Lower lobe of right lung (tissue), 2 donors: ENCODE measurements at places on chromosomes 4 and X. TPM values are rescaled to one million over a fixed set of nuclear protein-coding genes. Genes with fewer than 3 reads are reported as not detected.

Gene TCEAL5
- not detected for total RNA-seq

Gene TREX2
- 0.80 TPM for total RNA-seq

Gene UNC5C
- total RNA-seq = 5.1 TPM

GRCh38 chr4:136124251-136124745 lies 1408.0 kb downstream of the PCDH18 start:
- no peak for DNase-seq

DNA sequence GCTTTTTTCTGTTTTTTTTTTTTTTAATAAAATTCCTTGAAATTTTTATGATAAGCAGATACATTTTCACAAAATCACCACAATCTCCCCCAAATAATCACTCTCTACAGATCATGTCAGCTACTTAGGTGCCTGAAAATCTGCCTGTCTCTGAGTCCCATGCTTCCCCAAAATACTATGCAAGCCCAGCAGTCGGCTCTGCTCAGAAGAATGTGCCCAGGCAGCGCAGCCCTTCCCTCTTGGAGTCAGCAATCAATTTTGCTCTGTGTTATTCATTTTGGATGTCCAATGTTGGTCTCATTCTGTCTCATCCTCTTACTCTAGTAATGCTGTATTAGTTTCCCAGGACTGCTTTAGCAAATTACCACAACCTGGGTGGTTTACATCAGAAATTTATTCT lies 24.9 kb upstream of the C1QTNF7 start:
- DNase-seq = no peak

- DNase-seq = no peak
These were observed 150.5 kb upstream of the DDIT4L start for GRCh38 chr4:100340512-100341485.

GRCh38 chrX:20519146-20519545 lies 252.4 kb upstream of the RPS6KA3 start:
- DNase-seq = no peak

DNA sequence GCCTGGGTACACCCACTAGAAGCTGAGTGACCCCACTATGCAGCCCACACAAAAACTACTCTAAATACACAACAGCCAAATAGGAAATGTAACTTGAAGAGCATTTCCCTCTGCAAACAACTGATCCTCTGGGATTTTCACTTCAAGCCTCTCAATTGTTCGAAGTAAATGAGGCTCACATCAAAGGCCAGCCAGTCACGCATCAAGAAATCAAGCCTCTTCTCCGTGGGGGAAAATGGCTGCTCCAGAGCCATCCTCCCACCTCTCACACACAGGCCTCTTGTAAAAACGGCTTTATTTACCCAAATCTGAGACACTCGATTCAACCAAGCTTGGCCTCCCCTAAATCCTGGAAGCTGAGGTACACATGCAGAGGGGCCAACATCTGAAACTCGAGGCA lies 14.3 kb downstream of the PCDH19 start:
- no peak for DNase-seq

DNA sequence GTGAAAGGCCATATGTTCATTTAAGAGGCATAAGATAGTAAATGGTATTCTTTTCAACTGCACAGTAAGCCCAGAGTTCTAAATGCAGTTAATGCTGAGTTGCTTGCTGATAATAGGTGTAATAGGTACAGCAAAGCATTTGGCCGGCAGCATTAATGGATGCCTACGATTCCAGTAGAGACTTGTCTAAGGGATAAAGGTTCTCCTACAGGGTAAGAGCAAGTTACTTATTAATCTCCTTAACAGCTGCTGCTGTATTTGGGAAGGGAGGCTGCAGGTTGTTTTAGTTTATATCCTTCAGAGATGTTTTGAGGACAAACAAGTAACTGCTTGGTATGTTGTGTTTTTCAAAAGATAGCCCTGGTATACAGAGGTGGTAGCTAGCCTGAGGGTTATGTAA lies 16.8 kb downstream of the TSPAN7 start:
- DNase-seq = no peak
